ENCODE measurements at places on chromosomes 6 and 20.

DNA sequence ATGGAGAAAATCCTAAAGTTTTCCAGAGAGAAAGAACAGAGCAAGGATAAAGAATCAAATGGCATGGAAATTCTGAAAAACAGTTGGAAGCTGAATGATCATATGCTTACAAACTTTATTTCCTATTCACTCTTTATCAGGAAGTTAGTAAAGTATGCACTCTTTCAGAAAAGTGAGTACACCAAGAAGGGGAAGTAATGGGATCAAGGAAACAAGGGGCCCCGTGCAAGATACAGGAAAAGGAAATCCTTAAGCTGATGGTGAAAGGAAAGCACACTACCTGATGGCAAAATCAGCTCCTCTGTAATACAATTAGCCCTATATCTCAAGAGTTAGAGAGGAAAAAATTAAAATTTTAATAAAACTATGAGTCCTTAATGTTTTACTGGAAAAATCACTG is 14.0 kb downstream of the CALHM6 start:
- DNase-seq = no peak

- no peak for DNase-seq
Measured at GRCh38 chr20:12570371-12570770, 438.4 kb upstream of the SPTLC3 start.

DNA sequence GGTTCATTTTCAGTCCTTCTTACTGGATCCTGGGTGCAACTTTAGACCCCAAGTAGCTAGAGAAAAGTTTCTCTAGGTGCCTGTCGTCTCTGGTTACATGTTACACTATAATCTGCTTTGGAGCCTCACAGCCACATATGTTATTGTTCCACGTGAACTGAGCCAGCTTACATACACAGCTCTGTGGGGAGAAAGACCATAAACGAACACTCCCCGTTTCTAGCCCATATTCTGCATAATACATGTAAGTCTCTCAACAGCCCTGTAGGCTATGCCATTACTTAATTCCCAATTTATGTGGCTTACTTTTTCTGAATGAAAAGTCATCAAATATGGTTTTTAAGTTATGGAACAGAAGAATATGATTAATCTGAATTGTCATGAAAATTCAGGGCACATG is 233.8 kb downstream of the BCKDHB start:
- DNase-seq = no peak

DNA sequence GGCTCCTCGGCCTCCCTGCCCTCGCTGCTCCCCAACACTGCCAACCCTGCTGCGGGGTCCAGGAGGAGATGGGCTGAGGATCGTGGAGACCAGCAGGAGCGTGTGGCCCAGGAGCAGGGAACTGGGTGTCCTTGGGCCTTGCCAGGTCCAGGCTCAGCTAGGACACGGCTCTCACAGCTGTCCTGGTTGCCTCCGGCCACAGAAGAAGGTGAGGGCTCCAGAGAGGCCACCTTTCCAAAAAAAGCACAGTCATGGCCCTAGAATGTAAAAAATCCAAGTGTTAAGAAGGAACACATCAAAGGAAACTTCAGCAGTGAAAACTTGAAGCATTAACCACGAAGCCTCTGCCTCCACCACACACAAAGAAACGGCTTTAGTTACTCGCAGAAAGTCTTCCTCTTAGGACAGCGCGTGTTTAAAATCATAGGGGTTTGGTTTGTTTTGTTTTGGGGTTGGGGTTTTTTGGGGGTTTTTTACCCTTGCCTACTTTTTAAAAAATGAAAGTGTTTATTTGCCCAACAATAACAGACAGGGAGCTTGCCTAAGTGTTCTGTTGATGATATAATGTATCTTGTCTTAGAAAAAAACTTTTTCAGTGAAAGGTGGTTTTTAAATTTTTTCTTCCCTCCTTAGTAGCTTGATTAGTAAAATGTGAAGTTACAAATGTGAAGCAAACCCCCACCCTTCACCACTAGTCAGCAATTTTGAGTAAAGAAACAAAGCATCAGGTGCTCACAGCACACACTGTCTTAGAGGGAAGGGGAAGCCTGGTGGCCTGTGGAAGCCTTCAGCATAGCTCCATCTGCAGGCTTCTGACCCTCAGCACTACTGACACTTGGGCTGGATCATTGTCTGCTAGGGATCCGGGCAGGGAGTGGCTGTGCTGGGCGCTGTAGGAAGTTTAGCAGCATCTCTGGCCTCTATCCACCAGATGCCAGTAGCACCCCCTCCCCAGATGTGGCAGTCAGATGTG is 60.0 kb downstream of the PTPN1 start:
- no peak for DNase-seq

- DNase-seq = no peak
Measured at GRCh38 chr6:121865811-121866210, 430.4 kb downstream of the GJA1 start.

DNA sequence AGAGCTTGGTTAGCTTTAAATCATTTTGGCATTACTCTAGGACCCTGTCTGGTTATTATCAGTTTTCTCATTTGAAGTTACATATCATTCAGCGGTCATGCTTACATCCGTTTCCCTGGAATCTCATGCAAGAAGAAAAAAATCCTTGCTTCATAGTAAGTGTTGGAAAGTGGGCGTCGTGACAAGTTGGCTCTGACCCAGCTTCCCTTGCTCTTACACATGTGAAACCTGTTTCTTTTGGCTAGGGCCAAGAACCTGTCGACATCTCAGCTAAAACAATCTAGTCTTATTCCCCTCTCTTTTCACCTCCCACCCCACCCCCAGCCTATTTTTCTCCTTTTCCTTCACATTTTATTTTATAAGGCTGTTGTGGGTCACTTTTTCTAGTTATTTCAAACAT is 45.5 kb downstream of the ANKS1A start:
- DNase-seq = no peak

DNA sequence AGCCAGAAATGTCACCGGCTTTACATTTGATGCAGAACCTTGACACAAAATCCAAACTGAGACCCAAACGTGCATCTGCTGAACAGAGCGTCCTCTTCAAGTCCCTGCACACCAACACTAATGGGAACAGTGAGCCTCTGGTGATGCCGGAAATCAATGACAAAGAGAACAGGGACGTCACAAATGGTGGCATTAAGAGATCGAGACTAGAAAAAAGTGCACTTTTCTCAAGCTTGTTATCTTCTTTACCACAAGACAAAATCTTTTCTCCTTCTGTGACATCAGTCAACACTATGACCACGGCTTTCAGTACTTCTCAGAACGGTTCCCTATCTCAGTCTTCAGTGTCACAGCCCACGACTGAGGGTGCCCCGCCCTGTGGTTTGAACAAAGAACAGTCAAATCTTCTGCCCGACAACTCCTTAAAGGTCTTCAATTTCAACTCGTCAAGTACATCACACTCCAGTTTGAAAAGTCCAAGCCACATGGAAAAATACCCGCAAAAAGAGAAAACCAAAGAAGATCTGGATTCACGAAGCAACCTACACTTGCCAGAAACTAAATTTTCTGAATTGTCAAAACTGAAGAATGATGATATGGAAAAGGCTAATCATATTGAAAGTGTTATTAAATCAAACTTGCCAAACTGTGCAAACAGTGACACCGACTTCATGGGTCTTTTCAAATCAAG is 108.4 kb downstream of the RTN4IP1 start:
- peak; percentile 51 for DNase-seq

- no peak for DNase-seq
Measured at GRCh38 chr6:16851758-16852157, 90.5 kb upstream of the ATXN1 start.

GRCh38 chr6:7106215-7106751 is 1.5 kb upstream of the RREB1 start:
- no peak for DNase-seq

- DNase-seq = no peak
Measured at GRCh38 chr6:13194852-13195251, 133.5 kb downstream of the TBC1D7 start.

DNA sequence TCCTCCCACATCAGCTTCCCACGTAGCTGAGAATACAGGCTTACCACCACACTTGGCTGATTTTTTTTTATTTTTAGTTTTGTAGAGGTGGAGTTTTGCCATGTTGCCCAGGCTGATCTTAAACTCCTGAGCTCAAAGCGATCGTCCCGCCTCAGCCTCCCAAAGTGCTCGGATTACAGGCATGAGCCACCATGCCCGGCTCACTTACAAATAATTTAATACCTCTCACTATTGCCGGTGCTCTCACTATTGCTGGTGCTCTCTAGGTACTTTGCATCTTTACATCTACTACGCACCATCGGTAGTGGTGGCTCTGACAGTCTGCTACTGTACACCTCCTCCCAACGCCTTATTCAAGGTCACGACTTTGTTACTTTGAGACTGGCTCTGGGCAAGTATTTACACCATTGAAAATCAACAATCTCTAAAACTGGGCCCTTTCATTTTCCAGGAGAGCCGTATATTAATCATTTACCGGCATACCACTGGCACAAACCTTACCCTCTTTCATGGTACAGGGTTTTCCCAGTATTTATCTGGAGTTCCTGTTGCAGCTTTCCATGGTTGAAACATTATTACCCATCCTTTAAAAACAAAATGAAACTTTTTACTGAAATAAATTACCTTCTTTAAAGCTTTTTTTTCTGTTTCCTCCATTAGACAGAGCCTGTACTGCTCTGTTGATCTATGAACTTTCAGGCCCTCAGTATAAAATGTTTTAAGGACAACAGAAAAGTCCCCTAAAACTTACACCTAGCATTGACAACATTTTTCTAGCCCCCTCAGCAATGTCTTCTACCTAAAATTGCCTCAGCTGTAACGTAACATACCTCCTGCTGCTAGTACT is 259.6 kb upstream of the PLCB4 start:
- DNase-seq = no peak

DNA sequence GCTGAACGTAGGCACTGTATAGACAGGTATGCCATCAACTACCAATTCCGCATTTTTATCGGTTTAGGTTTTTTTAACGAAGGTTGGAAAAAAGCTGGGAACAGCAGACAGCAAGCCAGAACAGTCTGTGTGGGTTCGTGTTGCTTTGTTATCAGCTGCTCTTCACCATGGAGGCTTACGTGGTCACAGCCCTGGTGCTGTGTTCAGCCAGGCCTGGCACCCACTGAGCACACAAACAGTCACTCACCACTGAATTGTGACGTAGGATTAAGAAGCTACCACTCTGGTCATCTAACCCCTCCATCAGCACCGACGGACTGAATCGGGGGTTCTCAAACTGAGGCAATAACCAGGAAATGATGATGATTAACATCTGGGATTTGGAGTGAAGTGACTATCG is 13.2 kb downstream of the FAM210B start:
- no peak for DNase-seq

Data from stimulated activated CD8-positive, alpha-beta memory T cell treated with anti-CD3 and anti-CD28 coated beads, Interleukin-15, amount 100 ng/mL, for 1 hour (primary cell).